Stimulated activated CD8-positive, alpha-beta memory T cell treated with anti-CD3 and anti-CD28 coated beads, Interleukin-12 subunit alpha, Interleukin-12 subunit beta, amount 100 ng/mL, for 1 hour (primary cell): ENCODE measurements at places on chromosomes 16 and 17.

DNA sequence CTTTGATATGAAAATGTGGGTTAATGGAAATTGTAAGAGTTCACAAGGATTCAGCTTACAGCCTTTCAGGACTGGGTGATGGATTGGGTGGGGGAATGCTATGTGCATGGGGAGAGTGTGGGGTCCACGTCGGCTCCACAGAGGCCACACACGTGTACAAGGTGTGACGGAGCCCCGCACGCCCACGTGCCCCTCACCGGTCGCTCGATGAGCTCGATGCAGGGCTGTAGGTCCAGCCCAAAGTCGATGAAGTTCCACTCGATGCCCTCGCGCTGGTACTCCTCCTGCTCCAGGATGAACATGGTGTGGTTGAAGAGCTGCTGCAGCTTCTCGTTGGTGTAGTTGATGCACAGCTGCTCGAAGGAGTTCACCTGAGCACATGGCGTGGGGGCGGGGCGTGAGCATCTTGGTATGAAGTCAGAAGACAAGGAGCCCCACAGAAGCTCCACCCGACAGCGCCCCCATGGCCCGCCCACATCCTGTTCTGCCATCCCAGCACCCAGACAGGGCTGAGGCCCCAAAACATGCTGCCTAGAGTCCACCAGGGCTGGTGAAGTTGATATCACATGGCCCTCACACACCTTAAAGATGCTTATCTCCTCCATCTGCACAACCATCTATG is 99.1 kb downstream of the MYH11 start:
- DNase-seq, result no peak

DNA sequence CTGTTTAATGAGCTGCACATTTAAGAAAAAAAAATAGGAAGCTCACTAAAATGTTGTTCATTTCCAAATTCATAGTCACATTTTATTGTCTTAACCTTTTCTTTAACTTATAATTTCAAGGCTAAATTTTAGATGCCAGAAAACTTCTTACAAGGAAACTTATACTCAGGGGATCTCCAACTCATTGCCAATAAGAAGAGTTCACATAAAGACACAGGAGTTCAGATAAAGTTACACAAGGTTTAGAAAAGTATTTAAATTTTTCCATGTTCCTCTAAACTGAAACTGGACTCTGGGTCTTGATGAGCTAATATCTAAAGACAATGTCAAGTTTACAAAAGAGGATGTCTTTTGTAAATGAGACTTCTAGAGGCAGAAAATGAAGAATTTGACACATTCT is 190.7 kb upstream of the KCNJ16 start:
- no peak for DNase-seq

GRCh38 chr17:73969956-73970355 is 233.5 kb upstream of the RPL38 start:
- DNase-seq, result no peak

DNA sequence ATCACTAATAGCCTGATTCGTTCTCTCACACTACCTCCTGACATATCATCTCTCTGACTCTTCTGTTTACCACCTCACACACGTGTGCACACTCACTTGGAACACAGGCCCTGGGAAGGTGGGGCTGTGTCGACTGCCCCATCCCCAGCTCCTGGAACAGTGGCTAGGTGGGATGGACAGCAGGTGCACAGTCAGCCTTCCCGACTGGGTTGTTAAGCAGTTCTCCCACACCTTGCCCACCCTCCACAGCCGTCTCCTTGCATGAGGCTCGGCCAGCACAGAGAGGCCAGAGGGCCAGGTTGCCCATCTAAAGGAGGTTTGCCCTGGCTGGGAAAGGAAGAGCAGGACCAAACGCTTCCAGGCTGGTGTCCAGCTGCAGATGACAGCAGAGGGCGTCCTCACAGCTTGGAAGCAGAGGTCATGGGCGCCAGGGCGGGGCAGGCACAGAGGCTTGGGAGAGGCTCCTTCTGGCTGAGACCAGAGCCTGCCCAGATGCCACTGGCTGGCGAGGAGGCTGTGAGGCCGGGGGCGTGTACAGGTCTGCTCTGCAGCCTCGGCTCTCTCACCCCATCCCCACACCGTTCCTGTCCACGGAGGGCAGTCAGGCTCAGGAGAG is 92.8 kb downstream of the AMFR start:
- no peak for DNase-seq

DNA sequence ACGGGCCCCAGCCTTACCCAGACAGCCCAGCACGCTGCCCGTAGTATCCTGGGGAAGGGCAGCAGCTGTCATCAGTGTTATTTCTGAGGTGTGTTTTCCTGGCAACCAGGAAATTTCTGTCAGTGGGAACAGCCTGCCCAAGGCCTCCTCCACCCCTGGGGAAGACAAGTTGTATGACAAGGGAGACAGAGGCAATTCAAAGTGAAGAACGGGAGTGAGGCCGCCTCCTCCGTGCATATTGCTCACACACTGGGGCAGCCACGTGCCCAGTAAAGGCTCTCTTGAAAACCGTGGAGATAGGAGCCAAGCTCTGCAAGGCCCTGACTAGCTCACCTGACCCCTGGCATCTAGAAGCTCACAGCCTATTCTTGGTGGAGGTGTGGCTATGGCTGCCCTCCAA is 57.6 kb downstream of the RAI1 start:
- DNase-seq, result no peak

DNA sequence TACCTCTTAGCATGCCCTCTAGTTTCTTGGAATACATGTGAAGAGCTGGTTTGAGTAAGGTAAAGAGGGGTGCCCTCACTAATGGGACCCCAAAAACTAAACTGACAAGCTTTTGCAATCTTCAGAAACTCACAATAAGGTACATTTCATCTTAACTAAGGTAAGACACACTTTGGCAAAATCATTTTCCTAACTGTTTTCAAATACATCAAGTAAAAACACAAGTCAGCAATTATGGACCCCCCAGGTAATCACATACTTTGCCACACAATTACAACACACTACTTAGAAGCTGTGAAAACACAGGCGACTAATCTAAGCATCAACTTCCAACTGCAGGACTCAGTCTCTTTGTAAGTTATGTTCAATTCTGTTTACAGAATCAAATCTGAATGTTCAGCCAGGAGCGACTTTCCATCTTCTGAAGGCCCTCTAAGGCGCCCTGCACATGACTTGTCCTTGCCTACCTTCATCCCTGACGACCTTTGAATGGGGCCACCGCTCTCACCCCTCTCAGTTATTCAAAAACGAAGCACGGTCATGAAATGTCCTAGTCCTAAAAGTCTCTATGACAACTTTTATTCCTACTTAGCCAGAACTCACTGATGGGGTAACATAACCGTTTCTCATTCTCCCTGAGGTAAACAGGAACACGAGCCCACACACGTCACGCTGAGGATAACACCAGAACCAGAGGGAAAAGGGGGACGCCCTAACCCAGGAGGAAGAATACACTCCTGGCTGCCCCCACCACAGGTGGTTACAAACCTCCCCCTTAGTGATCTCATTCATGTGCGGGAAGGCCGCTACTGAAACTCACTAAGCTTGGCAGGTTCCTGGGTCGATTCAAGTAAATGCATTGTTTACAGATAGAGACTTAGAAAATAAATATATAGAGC is 5.5 kb downstream of the CREBBP start:
- no peak for DNase-seq

DNA sequence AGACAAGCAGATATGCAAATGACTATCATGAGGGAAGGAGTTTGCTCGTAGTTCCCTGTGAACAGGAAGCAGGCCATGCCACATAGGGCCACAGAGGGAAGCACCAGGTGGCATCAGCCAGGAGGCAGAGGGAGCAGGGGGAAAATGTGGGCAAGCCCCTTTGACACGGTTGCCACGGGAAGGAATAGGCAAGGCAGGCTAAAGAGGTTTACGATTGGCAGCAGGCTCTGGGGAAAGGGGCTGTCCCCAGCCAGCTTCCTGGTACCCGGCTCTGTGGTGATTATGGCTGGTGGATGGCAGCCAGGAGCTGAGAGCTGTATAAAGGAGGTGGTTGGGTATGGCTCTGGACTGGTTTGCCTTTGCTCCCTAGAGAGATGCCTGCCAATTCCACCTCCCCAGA is 848 bp downstream of the CES3 start:
- DNase-seq, result no peak

DNA sequence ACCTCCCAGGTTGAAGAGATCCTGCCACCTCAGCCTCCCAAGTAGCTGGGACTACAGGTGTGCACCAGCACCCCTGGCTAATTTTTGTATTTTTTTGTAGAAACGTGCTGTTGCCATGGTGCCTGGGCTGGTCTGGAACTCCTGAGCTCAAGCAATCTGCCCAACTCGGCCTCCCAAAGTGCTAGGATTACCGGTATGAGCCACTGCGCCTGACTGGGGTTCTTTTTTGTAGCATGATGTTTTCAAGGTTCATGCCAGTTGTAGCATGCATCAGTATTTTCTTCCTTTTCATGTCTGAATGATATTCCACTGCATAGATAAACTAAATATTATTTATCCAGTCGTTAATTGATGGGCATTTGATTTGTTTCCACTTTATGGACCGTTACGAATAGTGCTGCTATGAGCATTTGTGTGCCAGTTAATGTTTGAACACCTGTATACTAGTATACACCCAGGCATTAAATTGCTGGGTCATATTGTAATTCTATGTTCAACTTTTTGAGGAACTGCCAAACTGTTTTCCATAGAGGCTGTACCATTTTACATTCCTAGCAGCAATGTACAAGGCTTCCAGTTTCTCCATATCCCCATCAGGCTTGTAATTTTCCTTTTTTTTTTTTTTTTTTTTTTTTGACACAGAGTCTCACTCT is 24.8 kb upstream of the CEP20 start:
- no peak for DNase-seq

- DNase-seq, result no peak
Measured at GRCh38 chr17:76582660-76583059, 3.0 kb downstream of the ST6GALNAC2 start.

- DNase-seq, result no peak
Measured at GRCh38 chr16:69039333-69039941, 66.0 kb upstream of the HAS3 start.

- no peak for DNase-seq
Measured at GRCh38 chr17:40329839-40330794, 21.1 kb downstream of the RARA start.

DNA sequence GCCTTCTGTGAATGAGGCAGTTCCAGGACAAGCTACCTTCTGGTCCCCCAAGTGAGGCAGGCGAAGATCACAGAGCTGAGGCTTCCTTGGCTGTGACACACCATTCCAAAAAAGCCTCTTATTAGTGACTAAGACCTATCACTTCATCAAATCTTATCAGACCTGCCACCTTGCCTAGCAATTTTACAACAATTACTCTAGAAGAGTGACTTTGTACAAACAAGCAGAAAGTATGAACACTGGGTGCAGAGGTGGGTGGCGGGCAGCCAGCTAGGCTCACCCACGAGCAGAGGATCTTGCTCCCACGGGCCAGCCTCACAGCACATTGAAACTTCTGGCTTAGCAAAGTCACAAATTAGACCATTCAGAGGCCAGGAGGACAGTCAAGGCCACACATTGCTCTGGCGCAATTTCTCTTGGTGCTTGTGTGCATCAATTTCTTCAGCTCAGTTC is 2.2 kb upstream of the ICAM2 start:
- DNase-seq, result no peak

DNA sequence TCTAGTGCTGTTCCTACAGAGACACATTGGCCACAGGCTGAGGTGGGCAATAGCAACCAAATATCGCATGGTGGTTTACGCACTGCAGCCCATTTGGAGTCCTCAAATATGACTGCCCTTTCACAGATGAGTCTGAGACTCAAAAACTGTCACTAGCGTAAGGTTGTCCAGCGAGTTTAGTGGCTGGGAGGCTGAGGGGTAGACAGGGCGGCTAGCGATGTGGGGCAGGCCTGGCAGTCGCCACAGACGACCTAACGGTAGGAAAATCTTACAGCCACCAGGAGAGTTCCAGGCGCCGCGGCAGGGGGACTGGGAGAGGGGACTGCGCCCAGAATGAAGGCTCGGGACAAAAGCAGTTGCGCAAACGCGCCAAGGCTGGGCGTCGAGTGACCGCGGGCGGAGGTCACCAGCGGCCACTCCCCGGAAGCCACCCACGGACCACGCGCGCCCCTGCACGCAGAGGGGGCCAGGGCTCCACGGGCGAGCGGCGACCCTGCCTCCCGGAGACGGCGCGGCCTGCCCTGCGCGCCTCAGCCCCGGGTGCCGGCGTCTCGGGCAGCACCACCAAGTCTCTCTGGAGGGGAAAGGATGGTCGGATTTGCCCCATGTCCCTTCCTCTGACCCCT is 699 bp upstream of the MAP1LC3B start:
- no peak for DNase-seq

DNA sequence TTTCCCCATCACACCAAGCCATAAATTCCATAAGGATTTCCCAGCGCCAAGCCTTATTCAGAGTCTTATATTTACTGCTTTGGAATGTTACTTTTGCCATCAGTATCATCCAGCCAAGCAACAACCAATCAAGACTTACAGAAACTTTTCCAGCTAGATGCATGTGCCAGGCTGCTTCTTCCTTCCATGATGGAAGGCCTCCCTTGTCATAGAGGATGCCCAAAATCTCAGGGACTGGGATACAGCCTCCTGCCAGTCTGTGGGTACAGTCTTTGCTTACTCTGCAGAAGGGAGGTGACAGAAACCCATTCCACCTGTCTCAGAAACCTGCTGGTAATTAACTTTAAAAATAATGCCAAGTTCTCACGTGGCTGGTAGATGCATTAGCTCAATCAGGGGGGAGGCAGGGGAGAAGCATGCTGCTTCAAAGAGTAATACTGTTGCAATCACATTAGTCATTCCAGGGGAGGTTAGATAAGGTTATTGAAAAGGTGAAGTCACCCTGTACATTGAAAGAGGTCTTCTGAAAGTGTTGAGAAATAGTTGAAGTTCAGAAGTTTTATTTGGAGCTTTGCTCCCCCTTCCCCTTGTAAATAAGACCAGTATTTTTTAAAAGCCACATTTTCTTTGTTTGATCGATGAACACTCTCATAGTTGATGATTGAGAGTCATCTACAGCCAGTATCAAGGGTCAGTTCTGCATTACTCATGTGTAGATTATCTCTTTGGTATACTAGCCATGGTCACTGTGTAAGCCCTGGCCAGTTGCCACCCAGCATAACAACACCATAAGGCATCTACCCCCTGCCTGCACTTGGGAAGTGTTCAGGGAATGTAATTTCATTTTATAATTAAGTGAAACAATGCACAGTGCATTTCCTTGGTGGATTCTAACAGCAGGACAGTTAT is 22.2 kb downstream of the HLF start:
- DNase-seq, result no peak

- no peak for DNase-seq
Measured at GRCh38 chr17:77441940-77442339, 301.2 kb downstream of the SEC14L1 start.

DNA sequence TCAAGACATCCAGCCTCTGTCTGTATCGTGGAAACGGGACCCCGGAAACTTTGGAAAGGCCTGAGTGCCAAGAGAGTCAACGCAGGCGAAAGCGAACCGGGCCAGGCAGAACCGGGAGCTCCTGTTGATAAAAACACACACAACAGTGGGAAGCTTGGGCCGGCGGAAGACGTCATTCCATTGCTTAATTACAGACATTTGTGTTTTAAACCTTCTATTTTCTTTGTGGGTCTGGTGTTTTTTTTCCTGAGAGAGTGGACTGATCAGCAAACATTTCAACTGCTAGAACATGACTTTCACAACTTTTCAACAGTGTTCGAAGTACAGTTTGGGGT is 878 bp upstream of the RNF157 start:
- DNase-seq, result no peak
